ENCODE measurements at places on chromosomes 16 and 17.
A peak's percentile ranks its signal among the peaks of the same experiment; 100 is the strongest.

GRCh38 chr16:14337303-14338191 is 266.4 kb downstream of the MRTFB start:
- DNase-seq: no peak

GRCh38 chr16:4261557-4262172 is 11.2 kb downstream of the TFAP4 start:
- peak; percentile 24 for DNase-seq

DNA sequence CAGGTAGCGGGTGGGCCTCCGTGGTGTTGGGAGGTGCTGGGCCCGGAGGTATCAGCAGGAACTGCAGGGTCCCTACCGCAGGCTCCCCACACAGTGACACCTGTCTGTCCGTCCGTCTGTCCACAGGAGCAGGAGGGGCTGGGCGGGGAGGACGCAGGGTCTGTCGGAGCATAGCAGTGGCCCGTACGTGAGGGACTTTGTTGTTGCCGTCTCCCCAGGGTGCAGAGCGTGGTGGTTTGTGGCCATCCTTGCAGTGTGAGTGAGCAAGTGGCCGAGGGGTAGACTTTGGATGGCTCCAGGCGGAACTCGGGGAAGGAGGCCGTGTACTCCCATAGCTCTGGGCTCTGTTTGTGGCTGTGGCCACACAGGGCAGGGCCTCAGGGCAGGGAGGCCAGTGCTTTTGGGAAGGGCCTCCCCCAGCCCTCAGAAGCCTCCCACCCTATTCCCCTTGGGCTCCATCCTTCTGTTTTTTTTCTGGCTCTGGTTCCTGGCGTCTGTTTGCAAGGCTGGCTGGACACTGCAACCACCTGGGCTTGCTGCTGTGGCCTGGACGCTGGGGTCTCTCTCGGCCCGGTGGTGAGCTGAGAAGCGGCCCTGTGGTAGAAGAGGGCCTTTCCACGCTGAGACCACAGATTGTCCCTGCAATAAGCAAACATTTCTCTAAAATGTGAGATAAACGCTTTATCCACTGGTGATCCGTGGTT is 41.0 kb upstream of the ZNF750 start:
- DNase-seq: no peak

DNA sequence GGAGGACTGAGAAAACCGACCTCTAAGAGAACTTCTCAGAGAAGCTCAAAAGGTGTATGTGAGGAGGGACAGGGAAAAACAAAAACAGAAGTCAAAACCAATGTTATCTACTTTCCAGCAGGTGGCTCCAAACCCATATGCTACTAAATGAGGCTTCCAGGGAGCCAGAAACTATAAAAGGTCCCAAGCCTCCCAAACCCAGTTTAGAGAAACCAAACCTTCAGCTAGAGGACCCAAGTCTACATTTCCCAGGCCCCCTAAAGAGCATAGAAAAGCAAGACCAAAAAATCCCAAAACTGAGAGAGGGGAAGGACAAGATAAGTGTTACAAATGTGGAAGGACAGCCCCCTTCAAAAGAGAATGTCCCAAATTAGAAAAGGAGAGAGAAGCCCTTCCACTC is 3.7 kb downstream of the HPR start:
- no peak for DNase-seq

GRCh38 chr16:75260851-75261589 is 9.6 kb upstream of the BCAR1 start:
- DNase-seq: no peak

DNA sequence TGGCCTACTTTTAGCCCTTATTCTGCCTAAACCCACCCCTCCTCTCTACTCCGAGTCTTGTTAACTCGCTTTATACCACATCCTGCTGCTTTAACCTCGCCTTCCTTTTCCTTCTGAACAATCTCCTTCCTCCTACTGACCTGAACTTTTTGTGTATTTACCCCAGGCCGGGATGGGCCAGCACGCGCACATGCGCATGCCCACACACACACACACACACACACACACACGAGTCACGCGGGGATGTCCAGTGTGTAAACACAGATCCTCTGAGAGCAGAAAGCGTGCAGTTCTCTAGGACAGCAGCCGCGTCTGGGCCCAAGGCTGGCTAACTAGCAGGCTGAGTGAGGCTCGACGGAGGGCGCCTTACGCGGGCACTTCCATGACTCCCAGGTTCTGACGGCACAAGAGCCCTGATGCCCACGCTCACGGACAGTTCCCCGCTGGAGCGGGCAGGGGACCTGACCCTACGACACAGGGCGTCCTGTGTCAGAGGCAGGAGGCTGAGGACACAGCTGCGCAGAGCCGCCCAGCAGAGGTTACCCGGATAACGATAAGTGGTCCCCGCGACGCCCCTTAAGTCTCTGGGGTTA is 610 bp downstream of the PIK3R5 start:
- DNase-seq: no peak

DNA sequence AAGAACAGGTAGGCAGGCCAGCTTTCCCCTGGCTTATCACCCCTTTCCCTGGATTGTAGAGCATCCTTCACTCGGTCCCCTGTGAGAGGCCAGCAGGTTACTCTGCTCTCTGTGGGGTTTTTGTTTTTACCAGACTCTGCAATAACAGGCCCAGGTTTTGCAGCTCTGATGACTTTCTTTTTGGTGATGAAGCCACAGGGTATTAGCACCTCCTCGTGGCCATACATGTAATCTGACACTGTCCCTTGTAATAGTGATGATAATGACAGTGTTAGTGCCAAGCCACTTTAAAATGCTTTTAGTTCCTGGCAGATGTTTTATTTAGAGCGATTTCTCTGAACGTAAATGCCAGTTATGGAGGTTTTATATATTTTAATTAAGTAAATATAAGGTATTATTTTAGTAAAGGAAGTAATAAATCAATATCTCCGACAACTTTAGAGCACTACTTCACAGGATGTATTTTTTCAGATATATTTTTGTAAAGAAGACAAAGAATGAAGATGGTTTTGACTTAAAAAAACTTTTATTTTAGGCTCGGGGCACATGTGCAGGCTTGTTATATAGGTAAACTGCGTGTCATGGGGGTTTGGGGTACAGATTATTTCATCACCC is 38.0 kb upstream of the CPHXL start:
- DNase-seq: peak; percentile 46

DNA sequence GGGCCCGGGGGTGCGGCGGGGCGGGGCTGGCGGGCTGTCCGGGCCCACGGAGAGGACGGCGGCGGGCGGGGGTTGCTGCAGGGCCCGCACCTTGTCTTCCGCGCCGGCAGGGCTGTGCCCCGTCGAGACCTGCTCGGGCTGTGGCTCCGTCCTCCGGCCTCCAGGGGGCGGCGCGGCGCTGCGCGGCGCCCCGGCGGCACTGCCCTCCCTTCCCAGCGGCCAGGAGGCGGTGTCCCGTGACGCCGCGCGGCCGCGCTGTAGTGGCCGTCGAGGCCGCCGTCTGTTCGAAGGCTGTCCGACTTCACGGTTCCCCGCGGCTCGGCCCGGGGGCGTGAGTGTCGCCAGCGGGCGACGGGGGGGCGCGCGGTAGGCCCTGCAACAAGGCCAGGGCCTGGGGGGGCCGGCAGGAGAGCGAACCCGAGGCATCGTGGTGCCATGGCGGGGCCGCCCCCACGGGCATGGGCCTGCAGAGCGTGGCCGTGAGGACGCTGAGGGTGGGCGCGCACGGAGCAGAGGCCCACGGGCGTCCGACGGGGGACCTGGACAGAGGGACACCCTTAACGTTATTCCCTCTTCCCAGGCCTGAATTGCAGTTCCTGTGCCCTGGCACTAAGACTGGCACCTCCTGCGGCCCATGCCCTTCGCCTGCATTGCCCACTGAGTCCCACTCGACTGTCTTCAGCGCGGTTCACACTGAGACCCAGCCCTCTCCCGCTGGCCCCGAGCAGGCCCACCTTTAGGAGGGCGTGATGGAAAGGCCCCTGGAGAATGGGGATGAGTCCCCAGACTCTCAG is at the start of gene PLEKHG4:
PLEKHG4 (plus strand) TSS at position 237 of the 794 bp plus-strand sequence; CDS start at position 750, 513 bp downstream.
- DNase-seq: peak; percentile 72

DNA sequence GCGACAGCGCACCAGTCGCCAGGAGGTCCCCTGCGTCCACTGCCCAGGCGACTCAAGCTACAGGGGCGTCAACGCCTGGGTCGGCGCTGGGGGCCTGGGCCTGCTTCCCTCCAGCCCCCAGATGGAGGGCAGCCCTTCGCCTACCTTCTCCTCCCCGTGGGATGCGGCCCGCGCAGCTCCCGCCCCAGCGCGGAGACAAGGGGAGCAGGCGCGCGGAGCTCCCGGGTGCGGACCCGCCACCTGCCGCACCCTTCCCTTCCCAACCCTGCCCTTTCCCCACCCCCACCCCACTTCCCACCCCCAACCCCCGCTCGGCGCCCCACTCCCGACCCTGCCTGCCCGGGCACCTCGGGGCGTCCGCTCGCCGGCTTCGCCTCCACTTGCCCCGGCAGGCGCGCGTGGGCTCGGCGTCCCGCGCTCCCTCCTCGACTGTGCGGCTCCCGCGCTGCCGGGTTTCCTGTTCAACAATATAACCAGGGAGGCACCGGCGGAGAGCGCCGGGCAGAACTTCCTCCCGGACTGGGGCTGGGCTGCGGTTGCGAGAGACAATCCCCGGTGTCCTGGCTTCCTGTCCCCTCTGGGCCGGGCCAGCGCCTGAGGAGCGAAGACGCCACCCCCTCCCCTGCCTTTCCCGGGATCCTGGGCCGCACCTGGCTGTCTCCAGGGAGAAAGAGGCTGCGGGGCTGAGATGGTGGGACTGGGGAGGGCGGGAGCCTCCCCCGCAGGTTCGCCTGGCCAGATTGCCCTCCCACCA is at the start of gene ARHGAP27:
ARHGAP27 (minus strand) TSS at position 466 of the 754 bp plus-strand sequence. CDS start 2,591 bp downstream, outside the sequence.
- no peak for DNase-seq

DNA sequence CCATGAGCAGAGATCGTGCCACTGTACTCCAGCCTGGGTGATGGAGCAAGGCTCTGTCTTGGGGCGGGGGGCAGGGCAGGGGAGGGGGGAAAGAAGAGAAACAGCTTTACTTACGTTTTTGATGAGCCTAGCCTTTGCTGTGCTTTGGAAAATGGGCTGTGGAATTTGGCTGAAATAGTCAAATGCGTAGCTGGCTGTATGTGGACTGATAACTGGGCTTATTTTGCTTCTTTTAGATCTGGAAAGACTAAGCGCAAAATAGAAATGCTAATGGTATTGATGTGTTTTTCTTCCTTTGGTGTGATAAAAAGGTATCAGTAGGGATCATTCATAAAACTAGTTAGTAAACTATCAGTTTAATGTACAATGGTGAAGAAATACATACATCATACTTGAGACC is 346.4 kb downstream of the WWOX start:
- no peak for DNase-seq

DNA sequence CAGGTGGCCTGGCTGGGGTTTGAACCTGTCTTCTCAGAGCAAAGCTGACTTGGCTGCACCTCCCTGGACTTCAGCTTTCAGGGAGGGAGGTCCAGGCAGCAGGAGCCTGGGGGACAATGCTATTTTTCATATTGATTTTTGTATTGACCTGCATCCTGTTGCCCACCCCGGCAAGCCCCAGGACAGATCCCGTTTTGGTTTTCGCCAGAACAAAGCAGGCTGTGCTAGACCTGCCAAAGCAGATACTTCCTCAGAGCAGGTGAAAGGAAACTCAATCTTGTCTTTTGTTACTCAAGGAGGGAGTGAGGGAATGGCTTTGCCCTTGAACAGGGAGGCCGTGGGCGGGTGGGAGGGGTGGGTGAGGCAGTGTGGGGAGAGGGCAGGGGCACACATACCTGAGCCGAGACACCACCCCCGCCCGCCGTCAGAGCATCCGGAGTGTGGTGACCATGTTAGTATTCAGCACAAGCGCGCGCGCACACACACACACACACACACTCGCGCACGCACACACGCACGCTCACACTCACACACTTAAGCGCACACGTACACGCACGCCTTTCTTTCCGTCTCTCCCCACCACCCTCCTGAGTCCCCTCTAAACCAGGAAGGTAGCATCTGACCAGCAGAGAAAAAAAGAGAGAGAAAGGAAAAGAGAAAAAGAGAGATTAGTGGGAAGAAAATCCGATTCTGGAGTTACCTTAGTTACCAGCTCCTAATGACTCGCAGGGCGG is 59.5 kb downstream of the RAI1 start:
- DNase-seq: no peak

- DNase-seq: no peak
These were observed 265.2 kb downstream of the XYLT1 start for GRCh38 chr16:17205279-17206211.

DNA sequence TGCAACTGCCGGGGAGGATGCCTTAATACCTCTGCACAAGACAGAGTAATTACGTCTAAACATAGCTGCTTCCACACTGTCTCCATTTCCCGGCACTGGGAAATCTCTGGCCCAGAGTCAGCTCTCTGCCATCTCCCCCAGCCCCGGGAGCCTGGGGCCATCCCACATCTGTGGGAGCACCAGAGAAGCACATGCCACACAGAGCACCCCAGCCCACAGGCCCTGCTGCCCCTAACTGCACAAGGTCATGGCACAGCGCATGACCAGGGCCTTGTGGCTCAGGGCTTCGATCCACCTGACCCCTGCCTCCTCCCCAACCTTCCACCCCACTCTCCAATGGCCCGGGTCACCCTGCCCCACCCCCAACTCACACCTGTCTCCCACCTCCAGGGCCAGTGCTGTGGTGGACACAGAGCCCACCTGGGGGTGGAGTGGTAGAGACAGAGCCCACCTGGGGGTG is 36.6 kb upstream of the RBFOX3 start:
- no peak for DNase-seq

DNA sequence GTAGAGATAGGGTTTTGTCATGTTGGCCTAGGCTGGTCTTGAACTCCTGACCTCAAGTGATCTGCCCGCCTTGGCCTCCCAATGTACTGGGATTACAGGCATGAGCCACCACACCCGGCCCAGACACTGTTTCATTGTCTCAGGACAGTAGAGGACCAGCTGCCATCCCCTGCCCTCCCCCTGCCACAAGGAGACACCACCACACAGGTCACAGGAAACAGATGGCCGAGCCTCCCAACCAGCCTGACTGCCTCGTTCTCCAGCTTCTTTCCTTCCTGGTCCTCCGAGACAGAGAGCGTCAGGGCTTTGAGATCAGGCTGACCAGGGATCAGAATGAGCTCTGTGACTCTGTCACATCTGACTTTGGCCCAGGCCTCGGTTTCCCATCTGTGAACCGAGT is 20.8 kb upstream of the RNPS1 start:
- no peak for DNase-seq

GRCh38 chr16:28876019-28876659 is 2.1 kb upstream of the ATP2A1 start:
- no peak for DNase-seq

DNA sequence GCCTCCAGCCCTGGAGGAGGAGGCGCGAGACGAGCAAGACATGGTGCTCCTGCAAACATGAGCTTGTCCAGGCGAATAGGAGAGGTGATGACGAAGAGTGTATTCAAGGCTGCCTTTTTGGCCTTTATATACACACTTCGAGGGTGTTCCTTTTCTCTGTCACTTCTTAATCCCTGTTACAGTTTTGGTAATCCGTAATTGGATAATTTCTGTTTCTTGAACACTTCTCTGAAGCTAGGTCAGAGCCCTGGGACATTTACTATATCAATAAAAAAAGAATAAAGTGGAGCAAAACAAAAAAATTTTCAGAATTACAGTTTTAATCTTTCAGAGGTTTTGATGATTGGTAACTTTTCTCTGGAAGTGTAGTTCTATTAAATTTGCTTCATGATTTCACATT is at the start of gene KRT24:
KRT24 (minus strand) TSS at position 101 of the 400 bp plus-strand sequence; CDS start at position 42, 59 bp downstream.
- no peak for DNase-seq

Data from activated T-cell treated with anti-CD3 and anti-CD28 coated beads for 24 hours (primary cell).